NCI-H1436 (cell line): ENCODE measurements at places on chromosomes 6 and 20.

DNA sequence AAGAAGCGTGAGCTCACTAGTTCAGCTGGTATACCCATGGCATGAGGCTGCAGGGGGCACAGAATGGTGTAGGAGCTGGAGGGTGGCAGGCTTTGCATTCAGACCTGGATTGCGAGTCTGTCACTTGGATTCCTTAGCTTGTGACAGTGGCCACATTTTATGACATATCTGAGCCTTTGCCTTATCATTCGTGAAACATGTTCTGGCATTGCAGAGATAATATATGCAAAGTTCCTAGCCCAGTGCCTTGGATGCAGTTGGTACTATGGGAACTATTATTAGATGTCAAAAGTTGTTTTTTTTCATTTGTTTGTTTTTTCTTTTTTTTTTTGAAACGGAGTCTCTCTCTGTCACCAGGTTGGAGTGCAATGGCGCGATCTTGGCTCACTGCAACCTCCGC, 230.7 kb upstream of the PRDM1 start:
- DNase-seq: no peak

DNA sequence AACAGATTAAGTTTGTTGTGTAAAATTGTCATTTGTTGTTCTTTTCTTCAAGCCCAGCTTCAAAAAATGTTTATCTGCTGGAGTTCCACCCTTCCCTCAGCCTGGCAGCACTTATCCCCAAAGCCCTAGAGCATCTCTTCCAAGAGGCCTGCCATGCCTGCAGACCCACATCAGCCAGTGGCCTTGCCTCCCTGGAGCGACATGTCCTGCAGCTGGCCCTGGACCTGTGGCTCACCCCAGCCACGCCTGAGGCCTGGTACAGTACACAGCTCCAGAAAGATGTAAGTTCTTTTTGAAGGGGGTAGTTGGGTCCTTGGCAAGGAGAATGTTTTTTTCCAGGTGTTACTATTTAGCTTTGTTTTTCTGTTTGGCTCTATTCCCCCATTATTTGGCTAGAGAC, 124.8 kb downstream of the CD164 start:
- no peak for DNase-seq

DNA sequence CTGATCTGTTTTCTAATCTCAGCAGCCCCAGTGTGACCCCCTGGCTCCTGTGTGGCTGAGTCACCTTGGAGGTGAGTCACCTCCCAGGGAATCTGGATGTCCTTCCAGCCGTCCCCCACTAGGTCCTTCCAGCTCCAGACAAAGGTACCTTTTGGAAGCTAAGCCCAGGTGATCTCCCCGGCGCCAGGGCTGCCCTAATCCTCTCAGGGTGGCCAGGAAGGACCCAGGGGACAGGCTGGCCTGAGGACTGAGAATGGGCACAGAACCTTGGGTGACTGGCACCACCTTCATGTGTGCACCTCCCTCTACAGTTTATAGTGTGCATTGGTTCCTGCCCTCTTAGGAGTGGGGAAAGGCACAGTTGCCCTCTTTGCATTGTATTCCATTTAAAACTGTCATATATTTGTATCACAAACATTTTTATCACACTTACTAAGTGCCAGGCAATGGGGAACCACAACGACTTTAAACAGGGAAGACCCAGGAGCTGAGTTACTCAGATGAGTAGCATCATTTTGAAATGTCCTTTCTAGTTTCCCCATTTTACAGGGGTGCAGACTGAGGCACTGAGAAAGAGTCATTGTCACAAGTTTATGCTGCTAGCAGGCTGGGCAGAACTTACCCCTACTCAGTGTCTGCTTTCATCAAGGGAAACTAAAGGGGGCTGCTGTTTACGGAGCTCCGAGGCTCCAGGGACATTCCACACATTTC, 2.6 kb upstream of the BPIFB4 start:
- DNase-seq: no peak

DNA sequence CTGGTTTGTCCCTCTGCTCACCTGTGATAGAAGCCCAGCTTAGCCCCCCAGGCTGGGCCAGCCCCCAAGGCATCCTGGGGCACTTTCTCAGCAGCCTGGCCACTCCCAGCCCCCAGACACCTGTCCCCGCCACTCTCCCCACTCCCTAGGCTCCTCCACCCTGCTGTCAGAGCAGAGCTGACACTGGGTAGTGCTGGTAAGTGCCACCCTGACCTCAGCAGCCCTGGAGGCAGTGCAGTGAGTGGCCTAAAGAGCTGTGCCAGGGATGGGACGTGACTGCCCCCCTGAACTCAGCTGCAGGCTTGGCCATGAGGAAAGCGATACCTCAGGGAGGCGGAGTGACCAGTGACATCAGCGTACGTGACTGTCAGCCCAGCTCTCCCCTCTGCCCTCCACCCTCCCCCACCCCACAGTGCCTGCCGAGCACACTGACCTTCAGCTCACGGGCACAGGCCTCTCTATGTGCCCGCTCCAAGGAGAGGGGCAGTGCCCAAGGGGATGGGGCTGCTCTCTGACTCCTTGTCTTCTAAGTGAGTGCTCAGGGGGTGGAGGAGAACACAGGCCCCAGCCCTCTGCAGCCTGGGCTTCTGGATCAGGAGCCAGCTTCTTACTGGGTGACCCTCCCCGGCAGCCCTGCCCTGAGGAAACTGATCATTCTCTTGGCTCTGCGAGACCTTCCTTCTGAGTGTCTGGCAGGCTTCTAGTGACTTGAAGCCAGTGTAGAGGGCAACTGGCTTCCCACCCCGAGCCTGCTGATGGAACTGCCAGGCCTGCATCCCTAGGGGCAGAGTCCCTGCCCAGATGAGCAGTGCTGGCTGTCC, 172.7 kb downstream of the MRPL14 start:
- no peak for DNase-seq

DNA sequence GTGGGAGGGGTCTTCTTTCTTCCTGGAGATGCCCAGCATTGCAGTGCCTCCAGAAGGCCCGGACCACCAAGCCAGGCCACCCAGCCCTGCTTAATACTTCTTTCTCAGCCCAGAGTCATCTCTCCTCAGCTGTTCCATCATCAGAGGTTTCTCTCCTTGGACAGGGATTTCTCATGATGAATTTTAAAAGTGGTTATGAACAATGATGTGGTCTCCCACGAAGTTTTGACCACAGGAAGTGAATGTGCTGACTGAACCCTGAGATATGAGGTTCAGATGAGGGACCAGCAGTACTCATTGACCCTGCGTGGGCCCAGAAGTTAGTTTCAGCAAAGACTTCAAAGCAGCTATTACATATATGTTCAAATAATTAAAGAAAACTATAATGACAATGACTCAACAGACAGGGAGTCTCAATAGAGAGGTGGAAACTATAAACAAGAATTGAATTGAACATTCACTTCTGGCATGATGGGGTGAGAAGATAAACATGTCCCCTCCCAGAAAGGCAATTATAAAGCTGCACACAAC, 114.5 kb upstream of the SLC22A16 start:
- no peak for DNase-seq
